Kasumi-1 (cell line): ENCODE measurements at places on chromosomes 5 and 9.
A peak's percentile ranks its signal among the peaks of the same experiment; 100 is the strongest.

- DNase-seq: no peak
Measured at GRCh38 chr9:98654247-98654646, 54.5 kb downstream of the GABBR2 start.

DNA sequence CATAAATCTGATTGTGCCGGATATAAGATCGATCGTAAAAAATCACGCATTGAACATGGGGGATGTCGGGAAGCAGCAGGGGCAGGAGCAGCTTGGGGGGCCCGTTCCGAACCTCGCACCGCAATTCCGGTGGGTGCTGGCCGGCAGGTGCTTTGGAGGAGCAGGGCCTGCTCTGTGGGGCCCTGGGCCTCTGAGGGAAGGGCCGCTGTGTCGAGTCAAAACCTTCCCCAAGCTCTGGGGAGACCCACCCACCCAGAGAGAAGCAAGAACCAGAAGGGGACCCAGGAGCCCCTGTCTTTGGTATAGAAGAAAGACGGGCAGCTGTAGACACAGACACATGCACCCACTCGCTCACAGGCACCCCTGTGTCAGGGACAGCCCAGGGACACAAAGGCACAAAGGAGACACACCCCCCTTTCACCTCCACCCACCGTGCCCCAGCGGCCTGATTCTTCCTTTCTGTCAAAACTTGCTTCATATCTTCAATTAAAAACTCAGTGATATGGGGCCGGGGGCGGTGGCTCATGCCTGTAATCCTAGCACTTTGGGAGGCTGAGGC is 49.4 kb upstream of the ZBTB43 start:
- DNase-seq: no peak

- DNase-seq: no peak
Measured at GRCh38 chr5:77972469-77973252, 196.5 kb upstream of the TBCA start.

DNA sequence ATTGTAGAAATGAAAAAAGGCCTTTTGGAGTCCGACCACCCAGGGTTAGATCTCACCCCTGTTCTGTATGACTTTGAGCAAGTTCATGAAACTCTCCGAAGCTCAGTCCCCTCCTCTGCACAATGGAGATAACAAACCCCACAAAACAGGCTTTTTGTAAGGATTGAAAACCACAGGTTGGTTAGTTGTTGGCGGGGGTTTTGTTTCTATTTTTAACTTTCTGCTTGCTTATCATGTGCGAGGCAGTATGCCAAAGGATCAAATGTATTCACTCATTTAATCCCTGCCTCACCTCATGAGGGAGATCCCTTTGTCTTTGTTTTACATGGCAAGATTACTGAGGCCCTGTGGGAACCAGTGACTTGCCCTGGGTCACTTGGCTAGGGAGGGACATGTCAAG is 539.1 kb downstream of the CDK5RAP2 start:
- DNase-seq: no peak

GRCh38 chr5:107672211-107673038 is 1.7 kb upstream of the EFNA5 start:
- peak; percentile 29 for DNase-seq

DNA sequence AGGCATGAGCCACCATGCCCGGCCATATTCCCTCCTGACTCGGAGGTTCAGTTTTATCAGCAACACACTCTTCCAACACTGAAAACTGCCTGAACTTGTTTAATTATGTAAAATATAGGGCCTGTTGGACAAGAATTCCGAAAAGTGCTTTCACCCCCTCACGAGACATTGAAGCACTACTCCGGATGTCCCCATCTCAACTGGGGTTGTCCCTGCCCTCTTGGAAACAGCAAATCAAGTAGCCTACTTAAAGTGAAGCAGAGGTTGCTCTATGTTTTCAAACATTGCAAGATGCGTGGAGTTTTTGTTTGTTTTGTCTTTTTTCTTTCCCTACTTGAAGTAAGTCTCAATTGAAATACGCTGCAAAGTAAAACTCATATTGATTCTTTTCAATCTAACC is 7.6 kb downstream of the PTGER4 start:
- no peak for DNase-seq

DNA sequence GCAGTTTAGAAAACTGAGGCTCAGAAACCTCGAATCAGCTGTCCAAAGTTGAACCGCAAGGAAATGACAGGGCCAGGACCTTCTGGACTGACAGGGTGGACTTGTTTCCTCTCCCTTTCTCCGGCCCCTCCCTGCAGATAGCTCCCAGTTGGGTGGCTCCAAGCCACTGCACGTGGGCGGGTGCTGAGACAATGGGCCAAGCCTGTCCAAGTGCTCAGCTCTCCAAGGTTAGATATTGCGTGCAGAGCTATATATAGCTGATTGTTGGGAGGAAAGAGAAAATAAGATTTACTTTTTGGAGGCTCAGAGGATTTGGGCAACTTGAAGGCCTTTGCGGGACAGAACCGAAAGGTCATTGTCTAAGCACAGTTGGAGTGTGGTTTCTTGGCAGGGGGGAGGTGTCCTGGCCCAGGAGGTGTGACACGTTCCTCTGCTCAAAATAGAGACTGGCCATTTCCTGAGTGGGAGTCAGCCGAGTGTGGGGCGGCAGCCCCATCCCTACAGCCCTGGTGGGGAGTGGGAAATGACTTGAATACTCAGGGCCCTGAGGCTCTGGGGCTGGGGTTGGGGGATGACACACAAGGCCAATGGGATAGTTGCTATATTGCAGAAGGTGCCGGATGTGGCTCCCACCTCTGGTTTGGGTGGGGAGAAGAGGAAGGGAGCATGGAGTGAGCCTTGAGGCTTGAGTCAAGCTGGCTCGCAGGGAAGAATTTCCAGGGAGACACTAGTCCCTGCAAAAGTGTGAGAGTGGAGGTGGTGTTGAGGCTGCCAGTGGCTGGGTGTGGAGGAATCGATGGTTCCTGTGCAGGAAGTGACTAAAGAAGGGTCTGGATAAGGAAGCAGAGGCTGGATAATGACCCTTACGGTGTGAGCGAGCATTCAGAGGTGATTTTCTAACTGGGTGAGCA is 44.4 kb upstream of the SMAD5 start:
- no peak for DNase-seq

GRCh38 chr5:112975721-112976431 is 722 bp upstream of the DCP2 start:
- DNase-seq: no peak

GRCh38 chr5:129115680-129116079 is 21.1 kb downstream of the ISOC1 start:
- no peak for DNase-seq

DNA sequence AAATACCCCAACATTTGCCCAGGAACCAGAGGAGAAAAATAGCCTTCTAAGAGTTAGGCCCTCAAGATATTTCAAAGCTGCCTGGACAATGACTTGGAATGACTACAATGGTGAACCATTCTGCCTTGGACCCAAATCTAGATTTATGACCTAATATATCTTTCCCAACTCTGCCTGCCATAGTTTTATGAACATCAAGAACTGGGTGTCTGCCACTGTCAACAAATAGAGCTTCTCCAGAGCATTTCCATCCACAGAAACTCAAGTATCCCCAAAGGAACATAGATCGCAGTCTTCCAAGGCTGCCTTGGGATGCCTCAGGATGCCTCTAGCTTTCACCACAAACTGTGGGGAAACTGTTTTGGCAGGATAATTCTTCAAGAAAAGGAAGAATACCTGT is 48.2 kb upstream of the NFIB start:
- no peak for DNase-seq

- DNase-seq: no peak
Measured at GRCh38 chr5:96218653-96219052, 214.4 kb downstream of the PCSK1 start.
